ENCODE measurements at places on chromosomes 11 and 22. TPM values are rescaled to one million over a fixed set of nuclear protein-coding genes. Genes with fewer than 3 reads are reported as not detected.

DNA sequence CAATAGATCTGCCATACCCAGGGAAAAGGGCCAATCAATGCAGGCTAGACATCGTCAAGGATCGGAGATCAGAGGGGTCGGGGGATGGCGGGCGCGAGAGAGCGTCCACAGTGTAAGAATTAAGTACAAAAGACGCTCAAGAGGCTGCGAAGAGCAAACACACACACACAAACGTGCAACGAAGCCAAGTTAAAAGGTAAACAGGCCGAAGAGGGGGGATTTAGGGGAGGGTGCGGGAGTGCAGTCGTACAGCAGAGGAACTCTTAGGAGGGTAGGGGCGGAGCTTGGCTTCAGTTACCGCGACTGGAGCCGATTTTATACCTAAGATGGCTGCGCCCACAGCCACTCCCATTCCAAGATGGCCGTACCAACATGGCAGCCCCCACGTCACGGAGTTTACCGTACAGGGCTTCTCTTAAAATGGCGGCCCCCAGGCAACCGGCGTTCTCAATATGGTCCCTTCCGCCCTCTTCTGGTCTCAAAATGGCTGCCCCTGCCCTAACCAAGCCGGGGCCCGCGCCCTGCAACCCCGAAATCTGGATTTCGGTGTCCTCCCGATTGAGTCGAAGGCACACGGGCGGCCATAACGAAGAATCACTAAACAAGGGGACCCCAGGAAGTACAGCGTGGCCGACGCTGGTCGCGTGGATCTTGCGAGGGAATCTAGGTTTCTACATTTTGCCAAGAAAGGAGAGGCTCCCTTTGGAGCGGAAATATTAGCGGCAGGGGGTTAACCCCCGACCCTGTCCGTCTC, 1.9 kb downstream of the GNG3 start:
- DNase-seq = peak; percentile 91

GRCh38 chr11:68525930-68526329, 65.4 kb downstream of the PPP6R3 start:
- no peak for DNase-seq

DNA sequence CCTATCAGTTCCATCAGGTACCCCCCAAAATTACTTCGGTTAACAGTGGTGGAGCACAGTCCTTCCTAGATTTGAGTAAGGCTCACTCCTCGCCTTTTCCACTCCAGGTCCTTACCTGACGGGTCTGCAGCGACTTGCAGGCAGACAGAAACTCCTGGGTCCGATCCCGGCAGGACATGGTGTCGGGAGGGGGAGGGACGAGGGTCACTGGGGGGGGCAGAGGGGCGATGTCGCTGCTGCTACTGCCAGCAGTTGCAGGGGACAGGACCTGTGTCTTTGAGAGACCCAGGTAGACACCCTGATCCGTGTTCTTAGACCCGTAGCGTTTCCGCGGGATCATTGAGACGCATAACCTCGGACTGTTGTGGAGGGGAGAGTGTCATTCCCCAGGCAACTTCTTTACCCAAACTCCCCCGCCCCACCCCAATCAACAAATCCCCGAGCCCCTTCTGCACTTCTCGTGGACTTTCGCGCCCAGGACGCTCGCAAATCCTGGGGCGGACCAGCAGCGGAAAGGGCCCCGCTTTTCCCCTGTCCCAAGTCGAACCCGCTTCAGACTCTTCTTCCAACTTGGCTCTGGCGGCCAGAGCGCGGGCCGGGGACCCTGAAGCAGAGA, 839 bp downstream of the STX5 start:
- DNase-seq = no peak

- no peak for DNase-seq
Measured at GRCh38 chr11:66720899-66721470, 8.0 kb downstream of the SPTBN2 start.

GRCh38 chr11:11178671-11179638, 174.1 kb downstream of the CSNK2A3 start:
- DNase-seq = no peak

GRCh38 chr22:22933807-22934542, 46.4 kb downstream of the IGLL5 start:
- no peak for DNase-seq

DNA sequence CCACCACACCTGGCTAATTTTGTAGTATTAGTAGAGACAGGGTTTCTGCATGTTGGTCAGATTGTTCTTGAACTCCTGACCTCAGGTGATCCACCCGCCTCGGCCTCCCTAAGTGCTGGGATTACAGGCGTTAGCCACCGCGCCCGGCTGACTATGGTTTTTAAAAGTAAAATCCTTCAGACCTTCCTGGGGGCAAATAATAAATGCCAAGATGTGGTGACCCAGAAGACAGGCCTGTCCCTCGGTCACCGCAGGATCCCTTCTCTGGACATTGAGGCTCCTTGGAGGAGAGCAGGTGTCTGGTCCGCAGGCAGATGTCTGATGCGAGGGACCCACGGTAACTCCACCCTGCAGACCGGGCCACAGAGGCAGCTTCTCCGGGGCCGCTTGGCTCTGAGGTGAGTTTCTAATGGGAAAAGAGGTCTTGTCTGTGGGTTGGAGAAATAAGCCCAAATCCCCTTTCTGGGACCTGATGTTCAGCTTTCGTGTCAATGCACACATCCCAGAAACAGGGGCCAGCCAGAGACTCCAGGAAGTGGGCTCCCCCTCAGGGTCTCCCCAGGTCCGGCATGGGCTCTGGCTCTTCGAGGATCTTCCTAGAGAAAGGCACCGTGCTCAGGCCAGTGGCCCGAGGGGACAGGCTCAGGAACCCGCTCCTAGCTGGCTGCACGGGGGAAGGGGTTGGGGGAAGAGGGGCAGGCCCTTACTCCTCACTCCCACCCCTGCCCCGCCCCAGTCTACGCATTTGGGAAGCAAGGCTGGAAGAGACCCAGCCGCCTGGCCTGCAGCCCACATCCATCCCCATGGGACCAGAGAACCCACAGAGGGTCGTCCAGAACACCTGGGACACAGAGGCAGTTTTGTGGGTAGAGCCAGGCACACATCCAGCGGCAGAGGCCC, 100.6 kb downstream of the WNT7B start:
- no peak for DNase-seq

DNA sequence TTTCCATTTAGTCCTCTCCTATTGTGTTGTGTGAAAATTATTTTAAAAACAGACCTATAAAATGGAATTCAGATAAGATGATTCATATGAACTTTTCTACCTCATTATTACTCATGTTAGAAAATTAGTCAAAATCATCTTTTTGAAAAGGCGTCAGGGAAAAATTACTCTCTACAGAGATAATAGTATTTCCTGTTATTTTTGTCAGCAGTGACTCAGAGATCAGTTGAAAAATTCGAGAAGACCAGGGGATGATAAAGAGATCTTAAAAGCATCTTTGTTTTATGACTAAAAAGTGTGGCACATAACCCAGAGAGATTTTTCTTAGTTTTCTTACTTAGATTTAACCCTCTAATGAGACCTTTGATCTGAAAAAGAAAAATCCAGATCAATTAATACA, 157.9 kb upstream of the CARD18 start:
- DNase-seq = no peak

- no peak for DNase-seq
Measured at GRCh38 chr22:50665738-50666137, 6.9 kb upstream of the SHANK3 start.

- no peak for DNase-seq
Measured at GRCh38 chr11:2268729-2269600, 1.4 kb downstream of the ASCL2 start.

- no peak for DNase-seq
Measured at GRCh38 chr11:43746670-43747069, 66.1 kb downstream of the HSD17B12 start.

GRCh38 chr11:87645626-87646025, 529.6 kb downstream of the RAB38 start:
- DNase-seq = no peak

- DNase-seq = no peak
Measured at GRCh38 chr11:65817312-65817834, 16.4 kb upstream of the SNX32 start.

DNA sequence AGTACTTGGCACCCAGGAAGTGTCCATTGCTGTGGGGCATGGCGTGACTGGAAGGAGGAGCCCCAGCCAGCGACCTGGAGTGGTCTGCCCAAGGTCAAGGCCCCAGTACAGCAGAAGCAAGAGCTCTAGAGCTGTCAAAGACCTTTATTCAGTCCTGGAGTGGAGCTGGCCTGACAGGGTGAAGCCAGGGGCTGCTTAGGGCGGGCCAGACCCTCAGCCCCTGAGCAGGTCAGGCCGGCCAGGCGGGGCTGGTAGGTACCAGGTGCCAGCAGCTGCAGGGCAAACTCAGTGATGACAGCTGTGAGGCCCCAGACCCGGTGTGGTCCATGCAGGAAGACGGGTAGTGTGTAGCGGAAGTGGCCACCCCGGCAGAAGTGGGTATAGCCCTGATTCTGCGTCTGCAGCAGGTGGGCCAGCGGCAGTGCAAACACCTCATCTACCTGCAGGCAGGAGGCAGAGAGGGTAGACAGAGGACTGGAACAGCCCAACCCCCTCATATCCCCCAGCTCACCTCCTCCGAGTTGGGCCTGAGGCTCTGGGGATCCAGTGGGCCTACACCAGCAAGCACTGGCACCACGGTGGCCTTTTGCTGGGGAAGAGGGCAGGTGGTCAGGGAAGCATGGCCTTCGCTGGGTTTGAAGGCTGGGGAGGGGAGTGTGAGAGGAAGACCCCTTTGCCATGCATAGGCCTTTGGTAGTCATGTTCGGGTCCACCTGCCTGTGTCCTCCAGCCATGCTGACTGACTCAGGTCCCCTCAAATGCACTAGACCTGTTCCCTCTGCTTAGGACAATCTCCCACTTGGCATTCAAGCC, 1.7 kb downstream of the NUDT8 start:
- DNase-seq = no peak

- DNase-seq = peak; percentile 98
Measured at GRCh38 chr22:38872172-38872830, at the start of gene CBX6. TSS of gene CBX6 (minus strand) at chr22:38872216. CDS start at chr22:38872190, 26 bp downstream.

- DNase-seq = no peak
Measured at GRCh38 chr11:123111465-123111864, 49.5 kb upstream of the HSPA8 start.

Gene YPEL1
- 71.2 TPM for total RNA-seq

Gene RBMXL2
- total RNA-seq = not detected

Gene SLC25A17
- 18.3 TPM for total RNA-seq

Gene ZC3H12C
- 60.6 TPM for total RNA-seq

Gene PACS1
- total RNA-seq = 30.6 TPM

Measured in glutamatergic neuron (in vitro differentiated cells).